ENCODE measurements at places on chromosomes 16 and 17. TPM values are rescaled to one million over a fixed set of nuclear protein-coding genes. Genes with fewer than 3 reads are reported as not detected.
A peak's percentile ranks its signal among the peaks of the same experiment; 100 is the strongest.

- peak; percentile 43 for DNase-seq
- peak overlapping the region; percentile 23 for H3K4me3 ChIP-seq
- H3K36me3 ChIP-seq: no peaks in the 10 kb centered on the region
These were observed 1.7 kb downstream of the METRNL start for GRCh38 chr17:83080858-83081683.

CCDC57 gene
- 60.3 TPM for total RNA-seq

NLRC3 gene
- total RNA-seq: 1.3 TPM

PPL gene
- total RNA-seq: 20.2 TPM

EME1 gene
- not detected for total RNA-seq

DNA sequence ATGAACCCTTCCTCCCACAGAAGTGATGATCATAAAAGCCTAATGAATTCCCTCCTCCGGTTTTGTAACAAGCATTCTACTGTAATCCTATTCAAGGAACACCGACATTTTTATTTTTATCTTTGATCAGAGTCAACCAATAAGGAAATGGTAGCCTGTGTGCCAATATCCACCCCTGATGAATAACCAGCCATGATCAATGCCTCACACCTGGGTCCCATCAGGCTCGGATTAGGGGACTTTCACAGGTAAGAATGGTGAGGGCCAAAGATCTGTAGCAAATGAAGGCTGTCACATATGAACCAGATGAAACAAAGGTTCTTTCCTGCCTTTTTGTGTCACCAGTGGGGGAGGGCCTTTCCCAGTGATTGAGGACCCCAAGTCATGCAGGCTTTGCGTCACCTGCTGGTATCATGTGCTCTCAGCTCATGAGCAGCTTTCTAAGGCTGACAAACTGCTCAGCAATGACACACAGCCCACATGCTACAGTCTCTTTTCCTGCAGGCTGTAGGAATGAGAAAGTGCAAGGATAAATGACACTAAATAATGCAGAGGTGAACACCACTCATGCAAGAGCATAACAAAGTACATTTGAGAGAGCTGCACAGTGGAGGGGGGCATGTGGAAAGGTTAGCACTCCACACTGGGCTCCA lies 34.9 kb downstream of the TOM1L2 start:
- no peak for DNase-seq
- H3K4me3 ChIP-seq: no peak overlapping the region
- no peaks in the 10 kb centered on the region for H3K27me3 ChIP-seq
- no peaks in the 10 kb centered on the region for H3K36me3 ChIP-seq

DNA sequence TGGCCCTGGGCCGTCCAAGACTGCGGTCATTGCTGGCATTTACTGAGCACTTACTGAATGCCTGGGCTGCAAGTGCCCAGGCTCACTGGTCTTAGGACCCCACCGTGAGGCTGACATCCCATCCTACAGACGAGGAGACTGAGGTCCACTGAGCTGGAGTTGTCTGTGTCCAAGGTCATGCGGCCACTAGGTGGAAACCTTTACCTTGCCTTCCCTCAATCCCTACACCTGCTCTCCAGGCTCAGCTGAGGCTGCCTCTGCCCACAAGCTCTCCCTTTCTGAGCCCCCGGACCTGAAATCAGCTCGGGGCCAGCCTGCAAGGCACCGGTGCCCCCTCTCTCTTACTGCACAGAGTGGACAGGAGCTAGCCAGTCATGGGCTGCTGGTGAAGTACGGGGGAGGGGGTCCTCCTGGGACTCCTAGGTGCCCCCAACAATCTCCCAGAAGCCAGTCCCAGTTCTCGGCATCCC lies 1.5 kb downstream of the CASKIN1 start:
- no peak overlapping the region for H3K27ac ChIP-seq
- peaks cover 13% of the 10 kb centered on the region for H3K4me1 ChIP-seq
- DNase-seq: peak; percentile 81
- no peak overlapping the region for H3K4me3 ChIP-seq
- H3K27me3 ChIP-seq: no peaks in the 10 kb centered on the region

DNA sequence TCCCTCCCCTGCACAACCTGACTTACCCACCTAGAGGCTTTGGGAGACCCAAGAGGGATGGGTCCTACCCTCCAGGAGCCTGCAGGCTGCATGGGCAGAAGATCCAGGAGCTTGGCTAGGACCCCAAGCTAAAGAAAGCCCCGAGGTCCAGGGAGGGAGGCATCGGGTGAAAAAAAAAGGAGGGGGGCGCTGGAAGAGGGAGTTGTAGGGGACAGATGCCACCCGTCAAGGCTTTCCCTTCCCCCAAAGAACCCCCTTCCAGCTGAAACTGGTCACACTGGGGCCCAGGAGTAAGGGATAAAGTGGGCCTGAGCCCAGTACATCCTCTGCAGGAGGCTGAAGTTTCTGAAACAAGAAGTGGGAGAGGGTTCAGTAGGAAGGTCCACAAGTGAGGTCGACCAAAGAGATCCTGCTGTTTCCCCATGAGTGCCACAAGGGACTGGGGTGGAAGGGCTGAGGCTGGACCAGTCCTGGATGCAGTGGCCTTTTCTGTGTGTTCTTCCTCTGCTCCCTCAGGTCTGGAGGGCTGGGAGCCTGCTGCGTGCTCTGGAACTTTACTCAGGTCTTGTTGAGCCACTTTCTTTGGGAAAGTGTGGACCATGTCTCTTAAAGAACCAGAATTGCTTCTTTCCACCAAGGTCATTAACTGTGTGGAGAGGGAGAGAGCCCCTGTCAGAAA lies 14.2 kb upstream of the CBFB start:
- H3K27ac ChIP-seq: no peak overlapping the region
- H3K27me3 ChIP-seq: peaks cover 12% of the 10 kb centered on the region
- no peaks in the 10 kb centered on the region for H3K36me3 ChIP-seq
- DNase-seq: no peak
- H3K4me3 ChIP-seq: no peak overlapping the region

BRICD5 gene
- total RNA-seq: 1.8 TPM

DNA sequence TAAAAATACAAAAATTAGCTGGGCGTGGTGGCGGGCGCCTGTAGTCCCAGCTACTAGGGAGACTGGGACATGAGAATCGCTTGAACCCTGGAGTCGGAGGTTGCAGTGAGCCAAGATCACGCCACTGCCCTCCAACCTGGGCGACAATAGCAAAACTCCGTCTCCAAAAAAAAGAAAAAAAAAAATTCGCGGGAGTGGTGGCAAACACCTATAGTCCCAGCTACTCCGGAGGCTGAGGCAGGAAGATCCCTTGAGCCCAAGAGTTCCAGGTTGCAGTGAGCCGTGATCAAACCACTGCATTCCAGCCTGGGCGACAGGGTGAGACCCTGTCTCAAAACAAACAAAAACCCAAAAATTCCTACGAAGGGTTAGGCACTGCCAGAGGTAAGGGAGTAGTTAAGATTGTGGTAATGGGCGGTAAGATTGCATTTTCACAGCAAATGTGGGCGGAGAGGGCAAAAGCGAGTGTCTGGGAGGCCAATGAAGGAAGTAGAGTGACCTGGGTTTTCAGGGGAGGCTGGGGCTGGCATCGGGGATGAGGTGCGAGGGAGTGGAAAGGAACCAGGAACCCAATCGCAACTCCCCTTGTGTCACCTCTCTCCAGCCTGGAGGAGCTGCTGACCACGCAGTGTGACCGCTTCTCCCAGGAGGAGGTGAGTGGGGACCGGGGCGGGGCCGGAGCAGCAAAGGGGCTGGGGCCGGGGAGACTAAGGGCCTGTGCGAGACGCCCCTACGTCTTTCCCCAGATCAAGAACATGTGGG lies 2.6 kb downstream of the MYL11 start:
- peaks cover 35% of the 10 kb centered on the region for H3K4me1 ChIP-seq
- DNase-seq: no peak

P4HB gene
- total RNA-seq: 4,394 TPM

CRISPLD2 gene
- 27.5 TPM for total RNA-seq

DNA sequence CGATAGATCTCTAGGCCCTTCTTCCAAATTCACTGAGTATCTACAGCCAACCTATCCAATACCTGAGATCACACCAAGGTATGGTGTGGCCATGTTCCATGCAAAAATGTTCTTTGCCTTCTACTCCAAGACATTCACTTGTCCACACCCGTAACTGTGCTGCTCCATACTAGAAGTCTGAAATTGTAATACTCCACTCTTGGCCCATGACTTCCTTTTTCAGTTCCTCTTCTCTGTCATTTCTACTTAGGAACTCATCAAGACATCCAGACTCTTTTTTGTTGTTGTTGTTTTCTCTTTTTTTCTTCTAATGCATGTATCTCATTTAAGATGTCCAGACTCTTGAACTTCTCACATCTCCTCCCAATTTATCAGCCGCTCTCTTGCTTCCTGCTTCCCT lies 42.5 kb upstream of the KSR1 start:
- peaks cover under 1% of the 10 kb centered on the region for H3K4me1 ChIP-seq
- no peak for DNase-seq
- no peaks in the 10 kb centered on the region for H3K36me3 ChIP-seq

- no peaks in the 10 kb centered on the region for H3K4me1 ChIP-seq
- H3K27ac ChIP-seq: no peak overlapping the region
These were observed 125.5 kb downstream of the ZNF18 start for GRCh38 chr17:11871773-11872172.

SETD1A gene
- 4.7 TPM for total RNA-seq

DNA sequence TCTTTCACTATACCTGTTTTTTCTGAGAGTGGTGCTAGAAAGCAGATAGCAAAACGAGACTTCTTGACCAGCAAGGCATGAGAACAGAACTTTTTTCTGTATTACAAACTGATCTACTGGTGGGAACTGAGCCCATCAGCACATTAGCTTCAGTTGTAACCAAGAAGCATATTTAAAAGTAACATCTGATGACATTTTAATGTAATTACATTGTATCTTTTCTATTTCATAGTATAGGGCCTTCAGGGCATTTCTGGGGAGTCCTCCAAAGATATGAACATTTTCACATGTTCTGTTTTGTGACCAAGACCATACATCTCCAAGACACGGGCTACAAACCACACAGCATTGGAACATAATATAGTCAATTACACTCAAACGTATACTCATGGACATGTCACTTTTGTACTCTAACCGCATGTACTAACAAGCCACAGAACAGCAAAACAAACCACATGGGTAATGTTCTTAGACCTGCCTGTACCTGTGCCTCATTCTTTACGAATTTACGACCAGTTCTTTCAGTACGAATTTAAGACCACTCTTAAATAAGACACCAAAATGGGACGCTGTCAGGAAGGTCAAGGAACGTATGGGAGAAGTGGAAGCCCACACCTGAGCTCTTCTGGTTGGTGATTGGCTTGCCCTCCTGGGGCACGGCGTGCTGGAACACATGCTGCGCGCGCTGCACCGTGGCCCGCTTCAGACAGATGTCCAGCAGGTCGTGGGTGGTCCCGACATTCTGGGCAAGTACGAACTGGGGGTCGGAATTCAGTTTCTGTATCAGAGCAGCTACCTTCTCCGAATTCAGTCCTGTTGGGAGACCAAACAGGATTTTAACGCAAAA lies 825 bp downstream of the BLMH start:
- H3K4me1 ChIP-seq: peaks cover 11% of the 10 kb centered on the region
- H3K4me3 ChIP-seq: peak overlapping the region; percentile 98
- peak overlapping the region; percentile 65 for H3K27ac ChIP-seq
- no peaks in the 10 kb centered on the region for H3K27me3 ChIP-seq
- peak; percentile 70 for DNase-seq

- no peak overlapping the region for H3K4me3 ChIP-seq
- H3K36me3 ChIP-seq: no peaks in the 10 kb centered on the region
- no peaks in the 10 kb centered on the region for H3K27me3 ChIP-seq
- no peak for DNase-seq
- H3K27ac ChIP-seq: no peak overlapping the region
- H3K4me1 ChIP-seq: no peaks in the 10 kb centered on the region
These were observed 2.5 kb downstream of the TAC4 start for GRCh38 chr17:49845321-49845720.

PRSS8 gene
- 75.5 TPM for total RNA-seq

DNA sequence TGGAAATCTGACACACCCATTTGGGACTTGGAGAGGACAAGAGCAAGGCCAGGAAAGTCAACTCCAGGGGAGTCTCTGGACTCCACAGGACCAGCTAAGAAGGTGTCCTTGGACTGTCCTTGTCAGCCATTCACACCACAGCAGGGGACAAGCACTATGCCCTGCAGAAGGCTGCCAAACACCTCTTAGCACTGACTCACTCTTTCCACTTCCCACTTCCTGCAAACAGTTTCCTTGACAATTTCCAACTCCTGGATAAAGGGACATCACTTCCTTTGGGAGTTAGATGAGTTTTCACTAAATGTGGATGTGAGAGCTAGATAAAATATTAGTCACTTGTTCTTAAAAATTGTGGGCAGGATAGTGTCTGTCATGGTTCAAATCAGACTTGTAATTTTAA lies 37.8 kb upstream of the BCAR1 start:
- H3K27me3 ChIP-seq: no peaks in the 10 kb centered on the region
- no peak overlapping the region for H3K4me3 ChIP-seq
- H3K27ac ChIP-seq: peak overlapping the region; percentile 2
- H3K4me1 ChIP-seq: no peaks in the 10 kb centered on the region

TLCD2 gene
- total RNA-seq: 2.6 TPM

GRCh38 chr16:11263737-11264136 lies 5.4 kb downstream of the TNP2 start:
- no peak for DNase-seq
- H3K27me3 ChIP-seq: no peaks in the 10 kb centered on the region
- H3K4me1 ChIP-seq: peaks cover 15% of the 10 kb centered on the region
- no peak overlapping the region for H3K4me3 ChIP-seq

DNA sequence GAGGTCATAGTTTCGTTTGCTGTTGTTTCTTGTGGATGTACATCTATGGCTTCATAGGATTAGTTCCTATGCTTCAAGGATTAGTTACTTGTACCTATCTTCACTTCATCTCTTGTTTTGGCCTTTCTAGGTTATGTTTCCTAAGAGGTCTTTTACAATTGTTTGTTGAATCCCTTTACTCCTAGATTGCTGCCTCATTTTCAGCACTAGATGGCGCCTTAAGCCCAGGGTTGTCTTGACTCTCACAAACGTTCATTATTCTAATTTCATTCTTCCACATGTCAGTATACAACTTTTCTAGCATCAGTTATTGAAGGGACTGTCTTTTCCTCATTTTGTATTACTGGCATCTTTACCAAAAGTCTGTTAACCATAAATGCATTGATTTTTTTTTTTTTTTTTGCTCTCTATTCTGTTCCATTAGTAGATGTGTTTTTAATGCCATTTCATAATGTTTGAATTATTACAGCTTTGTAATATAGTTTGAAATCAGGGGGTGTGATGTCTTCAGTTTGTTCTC lies 45.0 kb upstream of the NACA2 start:
- H3K36me3 ChIP-seq: no peaks in the 10 kb centered on the region
- no peaks in the 10 kb centered on the region for H3K27me3 ChIP-seq
- DNase-seq: peak; percentile 27
- H3K4me1 ChIP-seq: no peaks in the 10 kb centered on the region
- no peak overlapping the region for H3K4me3 ChIP-seq
- H3K27ac ChIP-seq: no peak overlapping the region

CFAP119 gene
- 1.6 TPM for total RNA-seq

SLFN12L gene
- total RNA-seq: 1.6 TPM

NLK gene
- 30.1 TPM for total RNA-seq

CDYL2 gene
- 7.8 TPM for total RNA-seq

GRCh38 chr16:10812312-10813098 lies 6.1 kb downstream of the TVP23A start:
- no peak overlapping the region for H3K4me3 ChIP-seq
- H3K36me3 ChIP-seq: no peaks in the 10 kb centered on the region
- no peaks in the 10 kb centered on the region for H3K27me3 ChIP-seq
- no peak for DNase-seq
